ENCODE measurements at places on chromosomes 3 and 15.

- DNase-seq, result no peak
Measured at GRCh38 chr3:71168121-71168721, 415.3 kb downstream of the FOXP1 start.

- no peak for DNase-seq
Measured at GRCh38 chr3:189797103-189797750, 166.0 kb downstream of the TP63 start.

DNA sequence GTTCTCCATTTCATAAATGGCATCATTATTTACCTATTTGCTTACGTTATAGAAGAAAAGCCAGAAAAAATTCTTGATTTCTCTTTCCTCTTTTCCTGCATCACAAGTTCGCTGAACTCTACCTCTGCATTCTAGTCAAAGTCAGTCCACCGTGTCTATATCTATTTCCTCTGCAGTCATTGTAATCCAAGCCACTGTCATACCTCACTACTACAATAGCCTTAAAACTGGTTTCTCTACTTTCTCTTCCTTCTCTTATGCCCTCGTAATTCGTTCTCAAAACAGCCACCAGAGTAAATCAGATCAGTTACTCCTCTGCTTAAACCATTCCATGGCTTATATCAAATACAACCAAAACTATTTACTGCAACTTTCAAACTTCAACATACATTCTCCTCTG, 13.4 kb upstream of the FAM81A start:
- DNase-seq, result no peak

DNA sequence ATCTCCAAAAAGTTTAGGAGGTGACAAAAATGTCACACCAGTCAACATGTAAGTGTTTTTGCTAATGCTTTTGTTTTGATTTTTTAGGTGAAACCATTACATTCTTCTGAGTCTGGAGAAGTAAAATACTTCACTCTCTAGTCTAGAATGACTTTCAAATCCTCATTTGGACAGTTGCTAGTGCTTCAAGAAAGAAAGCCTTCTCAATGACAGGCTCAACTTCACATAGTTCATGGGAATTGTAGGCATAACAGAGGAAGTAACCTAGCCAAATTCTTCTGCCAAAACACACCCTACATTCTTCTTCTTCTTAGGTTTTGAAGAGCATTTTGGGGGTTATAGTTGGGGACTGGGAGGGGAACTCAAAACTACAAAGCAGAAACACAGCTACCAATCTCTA, 29.4 kb upstream of the HEG1 start:
- DNase-seq, result no peak

GRCh38 chr15:36407647-36408046, 171.8 kb upstream of the CDIN1 start:
- DNase-seq, result peak; percentile 67

- no peak for DNase-seq
Measured at GRCh38 chr3:195007151-195007550, 263.8 kb downstream of the XXYLT1 start.

DNA sequence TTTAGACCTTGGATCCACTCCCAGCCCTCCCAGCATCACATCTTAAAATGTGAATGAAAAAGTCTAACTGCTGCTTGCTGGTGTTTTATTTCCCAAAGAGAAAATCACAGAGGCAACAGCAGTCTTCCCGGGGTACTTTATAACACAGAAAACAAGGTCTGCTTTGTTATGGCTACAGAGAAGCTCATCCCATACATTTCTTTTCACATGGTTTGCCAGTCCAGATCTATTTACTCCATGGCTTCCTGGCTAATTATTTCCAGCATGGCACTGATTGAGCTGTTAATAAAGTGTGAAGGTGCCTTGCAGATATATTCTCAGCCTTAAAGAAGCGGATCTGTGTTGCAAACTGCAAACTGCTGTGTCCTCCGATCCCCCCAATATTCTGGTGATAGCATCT, 466.1 kb upstream of the CFAP20DC start:
- no peak for DNase-seq

DNA sequence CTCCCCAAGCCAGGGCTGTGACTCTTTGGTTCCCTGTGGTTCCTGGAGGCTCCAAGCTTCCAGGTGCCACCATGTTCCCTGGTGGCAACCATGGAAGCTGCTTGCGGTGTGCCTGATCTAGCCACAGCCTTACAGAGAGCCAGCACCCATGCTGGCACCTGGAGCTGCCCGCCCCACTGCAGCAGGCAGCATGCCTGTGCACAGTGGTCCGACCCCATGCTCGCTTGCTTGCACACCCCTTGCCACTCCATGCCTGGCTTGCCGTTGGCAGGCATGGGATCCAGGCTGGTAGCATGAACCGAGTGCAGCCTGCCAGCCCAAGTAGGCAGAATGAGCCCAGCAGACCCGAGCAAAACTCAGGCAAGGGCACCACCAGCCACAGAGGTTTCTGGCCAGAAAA, 53.9 kb downstream of the SLMAP start:
- no peak for DNase-seq

DNA sequence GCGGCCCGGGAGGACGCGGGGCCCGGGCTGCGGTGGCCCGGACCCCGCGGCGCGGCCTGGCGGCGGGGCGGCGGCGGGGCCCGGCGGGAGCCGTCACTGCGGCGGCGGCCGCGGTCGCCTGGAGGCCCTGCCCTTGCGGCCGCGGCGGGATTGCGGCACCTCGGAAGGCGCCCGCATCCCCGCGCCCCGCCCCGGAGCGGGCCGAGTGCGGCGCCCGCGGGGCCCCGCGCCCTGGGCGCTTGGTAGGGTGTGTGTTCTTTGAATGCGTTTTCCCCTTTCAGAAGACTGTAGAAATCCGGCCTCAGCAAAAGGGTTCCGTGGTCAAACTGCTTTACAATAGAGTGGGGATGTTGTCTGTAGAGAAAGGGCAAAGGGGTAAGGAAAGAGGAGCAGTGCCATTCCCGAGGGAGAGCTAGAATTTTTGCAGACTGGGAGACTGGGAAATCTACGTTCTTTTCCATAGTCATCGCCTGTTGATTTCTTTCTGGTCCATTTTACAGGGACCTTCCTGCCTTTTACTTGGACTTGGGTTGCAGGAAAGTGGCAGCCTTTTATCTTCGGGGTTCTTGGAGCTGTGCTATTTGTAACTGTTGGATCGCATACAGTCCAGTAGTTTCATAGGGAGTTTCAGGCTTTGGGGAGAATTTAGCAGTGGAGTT, 630 bp downstream of the SNRK start:
- DNase-seq, result no peak

- no peak for DNase-seq
Measured at GRCh38 chr3:111831840-111832239, 27.2 kb upstream of the PHLDB2 start.

- DNase-seq, result no peak
Measured at GRCh38 chr3:184812662-184813042, 686 bp downstream of the VPS8 start.
